Skeletal muscle cell (primary cell): ENCODE measurements at places on chromosomes 2 and 18.

DNA sequence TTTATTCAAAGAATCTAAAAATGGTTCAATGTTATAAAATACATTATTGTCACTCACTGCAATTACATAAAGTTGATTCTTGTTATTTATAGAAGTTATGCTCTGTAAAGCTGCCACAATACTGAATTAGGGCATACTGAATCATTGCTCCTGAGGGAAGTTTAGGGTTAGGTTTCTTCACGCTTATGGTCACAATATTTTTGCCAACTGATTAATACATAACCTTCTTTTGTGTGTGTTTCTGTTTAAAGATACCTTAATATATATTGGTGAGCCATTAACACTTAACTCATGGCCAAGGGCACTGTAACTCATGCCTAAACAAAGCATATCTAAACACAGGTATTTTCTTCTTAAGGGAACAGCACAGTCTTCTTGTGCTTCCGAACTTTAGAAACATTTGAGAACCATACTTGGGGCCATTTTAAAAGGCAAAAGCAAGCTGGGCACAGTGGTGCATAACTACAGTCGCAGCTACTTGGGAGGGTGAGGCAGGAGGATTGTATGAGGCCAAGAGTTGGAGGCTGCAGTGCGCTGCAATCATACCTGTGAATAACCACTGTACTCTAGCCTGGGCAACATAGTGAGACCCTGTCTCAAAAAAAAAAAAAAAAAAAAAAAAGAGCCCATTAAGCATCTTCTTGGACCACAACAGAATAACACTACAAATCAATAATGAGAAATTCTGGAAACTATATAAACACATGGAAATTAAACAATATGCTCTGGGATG, 15.6 kb downstream of the DARS1 start:
- no peak for DNase-seq

GRCh38 chr18:66393463-66393862, 210.4 kb downstream of the CDH19 start:
- no peak for DNase-seq

GRCh38 chr2:232333361-232334135, 45.0 kb upstream of the ALPP start:
- no peak for DNase-seq

DNA sequence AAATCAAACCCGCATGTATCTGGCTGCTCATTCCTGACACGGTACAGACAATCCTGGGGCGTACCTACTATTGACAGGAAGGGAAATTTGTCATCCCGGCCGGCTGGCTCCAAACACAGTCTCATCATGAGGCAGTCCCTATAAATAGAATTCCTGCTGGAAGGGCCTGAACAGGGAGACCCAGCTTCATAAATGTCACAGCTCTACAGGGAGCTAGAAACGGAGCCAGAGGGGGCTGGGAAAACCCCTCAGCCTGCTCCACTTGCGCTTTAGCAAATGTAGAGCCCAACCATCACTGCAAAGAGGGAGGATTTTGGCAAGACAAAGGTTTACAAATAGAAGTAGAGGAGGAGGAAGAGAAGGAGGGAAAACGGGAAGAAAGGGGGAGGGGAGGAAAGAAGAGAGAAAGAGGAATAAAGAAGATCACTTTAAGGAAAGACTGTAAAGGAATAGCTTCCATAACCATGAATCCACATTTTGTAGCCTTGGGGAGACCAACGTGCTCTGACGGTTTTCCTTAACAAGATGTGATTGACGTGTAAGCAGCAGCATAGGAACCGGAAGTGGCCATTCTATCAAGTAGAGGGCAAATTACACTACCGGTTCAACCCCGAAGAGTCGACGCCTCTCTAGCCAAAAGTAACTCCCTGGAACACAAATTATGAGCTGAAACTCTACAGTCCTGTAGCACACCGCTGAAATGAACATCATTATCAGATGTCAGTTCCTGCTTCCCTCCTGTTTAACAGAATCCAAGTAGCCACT, 56.8 kb upstream of the TTN start:
- DNase-seq = no peak

DNA sequence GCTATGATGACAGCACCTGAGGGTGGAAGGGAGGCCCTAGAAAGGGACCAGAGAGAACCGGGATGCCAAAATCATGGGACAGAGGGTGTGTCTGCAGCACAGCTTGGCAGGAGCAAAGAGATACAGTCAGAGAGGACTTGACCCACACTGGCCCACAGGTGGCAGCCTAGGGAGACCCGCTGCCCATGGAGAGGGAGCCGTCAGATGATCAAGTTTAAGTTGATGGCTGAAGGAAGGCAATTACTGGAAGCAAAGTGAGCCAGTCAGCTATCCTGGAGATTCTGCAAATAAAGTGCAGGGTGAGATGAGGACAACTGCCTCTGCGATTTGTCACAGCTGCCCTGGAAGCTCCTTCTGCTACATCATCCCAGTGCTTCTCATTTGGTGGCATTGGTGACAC, 74.0 kb downstream of the CMPK2 start:
- no peak for DNase-seq

- no peak for DNase-seq
These were observed 72.5 kb downstream of the DOCK10 start for GRCh38 chr2:224969633-224970260.

GRCh38 chr2:109033171-109033570, 44.2 kb upstream of the EDAR start:
- no peak for DNase-seq

- no peak for DNase-seq
These were observed 72.0 kb upstream of the AFF3 start for GRCh38 chr2:100214265-100214971.

DNA sequence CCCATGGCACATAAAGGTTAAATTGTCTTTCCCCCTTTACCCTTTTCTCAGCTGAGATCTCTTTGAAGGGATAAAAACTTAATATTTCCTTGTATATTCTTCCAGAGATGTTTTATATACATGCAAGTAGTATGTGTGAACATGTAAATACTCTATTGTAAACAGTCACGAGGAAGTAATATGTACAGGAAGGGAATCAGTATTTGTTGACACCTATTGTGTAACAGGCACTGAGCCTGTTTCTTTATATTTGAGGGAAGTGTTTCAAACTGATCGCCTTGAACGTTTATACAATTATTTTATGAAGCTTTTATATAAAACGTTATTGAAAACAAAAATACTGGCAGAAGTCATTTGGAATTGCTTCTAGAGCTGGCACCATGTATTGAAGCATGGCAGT, 13.2 kb downstream of the RALBP1 start:
- DNase-seq = no peak

DNA sequence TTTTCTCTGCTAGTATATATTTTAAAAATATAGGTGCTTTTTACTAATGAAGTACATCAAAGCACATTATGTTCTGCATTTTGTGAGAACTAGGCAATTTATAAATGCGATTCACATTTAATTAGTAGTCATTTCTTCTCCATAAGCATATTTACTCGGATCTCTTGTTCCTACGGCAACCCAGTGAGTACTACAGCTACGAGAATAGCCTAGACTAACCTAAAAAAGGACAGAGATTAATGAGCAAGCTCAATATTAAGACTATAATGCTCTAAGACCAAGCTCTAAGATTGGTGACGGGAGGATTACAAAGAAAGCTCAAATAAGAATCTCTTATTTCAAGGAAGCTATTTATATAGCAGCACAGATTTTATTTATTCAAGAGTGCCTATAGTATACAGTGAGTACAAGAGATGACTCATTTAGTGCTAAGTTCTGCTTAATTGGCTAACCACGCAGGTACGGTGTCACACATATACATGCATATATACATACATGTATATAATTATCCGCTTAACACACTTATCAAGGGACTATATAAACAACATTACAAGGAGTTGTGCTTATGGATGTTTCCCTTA, 364.7 kb downstream of the GPD2 start:
- DNase-seq = no peak
